Cerebellar cortex (tissue), 1 donor: ENCODE measurements at places on chromosomes 7 and 10.

DNA sequence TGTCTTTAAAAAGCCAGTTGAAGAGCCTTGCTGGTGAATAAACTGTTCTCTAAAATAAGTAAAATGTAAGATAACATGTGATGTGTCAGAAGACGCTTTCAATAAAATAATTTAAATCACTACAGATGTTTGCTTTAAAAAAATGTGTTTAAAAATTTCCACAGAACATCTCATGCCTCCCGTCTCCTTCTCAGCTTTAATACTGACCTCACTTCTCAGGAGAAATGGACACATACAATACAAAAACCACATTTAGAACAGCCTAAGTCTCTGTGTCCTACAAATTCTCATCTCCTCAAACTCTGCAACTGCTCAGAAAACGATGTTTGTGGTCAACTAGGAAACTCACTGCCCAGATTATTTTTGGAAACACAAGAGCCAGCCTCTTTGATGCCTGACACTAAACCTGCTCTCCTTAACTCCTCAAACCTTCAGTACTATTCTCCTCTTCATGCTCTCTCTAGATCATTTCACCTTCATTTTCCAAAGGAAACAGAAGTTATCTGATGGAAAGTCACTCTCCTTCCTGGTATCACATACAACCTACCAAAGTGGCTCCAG is 120.3 kb downstream of the ZNF438 start:
- DNase-seq, result no peak

DNA sequence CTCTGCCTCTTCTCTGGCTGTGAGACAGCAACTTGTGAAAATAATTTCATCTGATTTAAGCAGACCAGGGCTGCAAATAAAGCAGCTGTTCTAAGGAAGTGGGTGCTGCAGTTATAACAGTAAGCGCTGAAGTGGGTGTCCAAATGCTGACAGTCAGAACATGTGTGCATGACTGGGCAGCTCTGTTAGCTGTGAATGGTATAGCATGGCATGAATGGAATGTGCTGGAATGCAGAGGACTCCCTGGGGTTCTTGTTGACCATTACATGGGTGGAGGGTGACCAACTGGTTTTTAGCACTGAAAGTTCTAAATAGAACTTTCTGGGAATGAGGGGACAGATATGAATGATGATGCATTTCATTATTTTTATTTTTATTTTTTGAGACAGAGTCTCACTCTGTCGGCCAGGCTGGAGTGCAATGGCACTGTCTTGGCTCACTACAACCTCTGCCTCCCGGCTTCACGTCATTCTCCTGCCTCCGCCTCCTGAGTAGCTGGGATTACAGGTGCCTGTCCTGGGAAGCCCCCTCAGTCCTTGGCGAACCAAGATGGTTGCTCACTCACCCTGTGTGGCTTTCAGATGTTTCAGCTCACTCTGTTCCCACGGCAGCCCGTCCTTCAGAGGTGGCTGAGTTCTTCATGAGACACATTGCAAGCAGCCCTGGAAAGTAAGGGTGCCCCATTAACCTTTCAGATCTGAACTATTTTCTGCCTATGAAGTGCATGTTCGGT is 319.8 kb upstream of the PHYHIPL start:
- no peak for DNase-seq

GRCh38 chr7:95867309-95867708 is 95.0 kb downstream of the DYNC1I1 start:
- no peak for DNase-seq

DNA sequence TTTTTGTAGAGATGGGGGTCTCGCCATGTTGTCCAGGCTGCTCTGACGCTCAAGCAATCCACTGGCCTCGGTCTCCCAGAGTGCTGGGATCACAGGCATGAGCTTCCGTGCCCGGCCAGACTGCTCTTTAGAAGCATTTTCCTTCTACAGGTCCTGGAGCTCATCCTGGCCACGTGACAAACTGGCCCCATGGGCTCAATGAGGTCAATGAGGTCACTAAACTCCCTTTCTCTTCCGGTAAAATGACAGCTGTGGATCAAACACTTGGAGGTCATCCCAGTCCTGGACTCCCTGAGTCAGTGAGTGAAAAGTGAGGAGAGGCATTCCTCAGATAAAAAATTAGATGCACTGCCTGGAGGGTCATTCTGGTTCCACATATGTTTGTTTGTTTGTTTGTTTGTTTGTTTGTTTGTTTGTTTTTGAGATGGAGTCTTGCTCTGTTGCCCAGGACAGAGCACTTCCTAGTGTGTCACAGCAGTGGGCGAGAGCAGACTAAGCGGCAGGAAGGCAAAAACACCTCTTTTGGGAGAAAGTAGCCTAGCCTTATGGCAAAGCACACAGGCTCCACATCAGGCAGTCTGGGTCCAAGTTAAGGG is 134.9 kb downstream of the TNS3 start:
- no peak for DNase-seq

DNA sequence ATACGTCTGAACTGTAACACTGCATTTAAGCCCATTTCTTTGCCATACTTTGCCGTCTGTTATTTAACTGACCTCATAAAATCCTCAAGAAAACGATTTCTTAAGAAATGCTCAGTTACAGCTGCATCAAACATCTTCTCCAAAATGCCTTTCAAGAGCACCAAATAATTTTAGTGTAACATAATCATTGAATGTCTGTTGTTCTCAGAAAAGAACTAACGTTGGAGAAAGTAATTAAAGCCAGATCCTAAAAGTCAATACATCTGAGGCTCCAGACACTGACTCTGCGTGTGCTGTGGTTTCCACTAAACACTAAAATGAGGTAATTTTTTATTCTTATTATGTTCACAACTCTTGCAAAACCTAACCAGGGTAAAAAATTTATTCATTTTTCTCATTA is 63.7 kb upstream of the LRRC17 start:
- no peak for DNase-seq
